ENCODE measurements at places on chromosomes 3 and 15. TPM values are rescaled to one million over a fixed set of nuclear protein-coding genes. Genes with fewer than 3 reads are reported as not detected.

ATP13A5 gene
- not detected for total RNA-seq

SLC28A2 gene
- total RNA-seq, result not detected

SKOR1 gene
- not detected for total RNA-seq

P2RY12 gene
- not detected for total RNA-seq

KLHL18 gene
- 13.4 TPM for total RNA-seq
